ENCODE measurements at places on chromosomes 16 and 17. TPM values are rescaled to one million over a fixed set of nuclear protein-coding genes. Genes with fewer than 3 reads are reported as not detected.

GRCh38 chr16:78513838-78514237 is 414.4 kb downstream of the WWOX start:
- no peak for DNase-seq

DNA sequence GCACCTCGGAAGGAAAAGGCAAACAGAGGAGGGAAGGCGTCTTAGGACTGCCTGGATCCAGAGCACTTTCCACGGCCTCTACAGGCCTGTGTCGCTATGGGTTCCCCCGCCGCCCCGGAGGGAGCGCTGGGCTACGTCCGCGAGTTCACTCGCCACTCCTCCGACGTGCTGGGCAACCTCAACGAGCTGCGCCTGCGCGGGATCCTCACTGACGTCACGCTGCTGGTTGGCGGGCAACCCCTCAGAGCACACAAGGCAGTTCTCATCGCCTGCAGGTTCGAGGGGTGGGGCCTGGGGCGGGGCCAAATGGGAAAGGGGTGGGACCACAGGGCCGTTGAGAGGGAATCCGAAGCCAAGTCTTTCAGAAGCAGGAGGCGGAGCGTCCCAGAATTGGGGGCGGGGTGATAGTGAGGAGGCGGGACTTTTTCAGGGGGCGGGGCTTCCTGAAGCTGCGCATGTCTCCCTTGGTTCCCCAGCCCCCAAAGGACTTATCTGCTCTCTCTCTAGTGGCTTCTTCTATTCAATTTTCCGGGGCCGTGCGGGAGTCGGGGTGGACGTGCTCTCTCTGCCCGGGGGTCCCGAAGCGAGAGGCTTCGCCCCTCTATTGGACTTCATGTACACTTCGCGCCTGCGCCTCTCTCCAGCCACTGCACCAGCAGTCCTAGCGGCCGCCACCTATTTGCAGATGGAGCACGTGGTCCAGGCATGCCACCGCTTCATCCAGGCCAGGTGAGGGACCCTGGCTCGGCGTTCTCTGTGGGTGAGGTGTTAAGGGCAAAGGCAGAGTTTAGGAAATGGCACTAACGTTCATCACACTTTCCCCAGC is 939 bp downstream of the BCL6B start:
- peak; percentile 87 for DNase-seq

DNA sequence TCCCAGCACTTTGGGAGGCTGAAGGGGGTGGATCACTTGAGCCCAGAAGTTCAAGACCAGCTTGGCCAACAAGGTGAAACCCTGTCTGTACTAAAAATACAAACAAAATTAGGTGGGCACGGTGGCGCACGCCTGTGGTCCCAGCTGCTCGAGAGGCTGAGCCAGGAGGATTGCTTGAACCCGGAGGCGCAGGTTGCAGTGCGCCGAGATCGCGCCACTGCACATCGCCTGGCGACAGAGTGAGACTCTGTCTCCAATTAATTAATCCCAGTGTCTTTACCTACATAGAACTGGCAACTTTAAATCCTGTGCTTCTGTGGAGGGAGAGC is 1.5 kb upstream of the ELOB start:
- DNase-seq = no peak

Gene ZNF385C
- total RNA-seq = 1.7 TPM
